ENCODE measurements at places on chromosomes 2 and 18.

GRCh38 chr2:46171996-46172546 is 125.1 kb upstream of the EPAS1 start:
- no peak for DNase-seq

- DNase-seq = no peak
Measured at GRCh38 chr2:26530696-26531095, 52.8 kb upstream of the OTOF start.

GRCh38 chr2:241764275-241765241 is 12.1 kb upstream of the GAL3ST2 start:
- DNase-seq = no peak

GRCh38 chr2:10785260-10785659 is 27.3 kb downstream of the PDIA6 start:
- DNase-seq = no peak

- DNase-seq = no peak
Measured at GRCh38 chr18:9914334-9914583, 443 bp downstream of the VAPA start.

DNA sequence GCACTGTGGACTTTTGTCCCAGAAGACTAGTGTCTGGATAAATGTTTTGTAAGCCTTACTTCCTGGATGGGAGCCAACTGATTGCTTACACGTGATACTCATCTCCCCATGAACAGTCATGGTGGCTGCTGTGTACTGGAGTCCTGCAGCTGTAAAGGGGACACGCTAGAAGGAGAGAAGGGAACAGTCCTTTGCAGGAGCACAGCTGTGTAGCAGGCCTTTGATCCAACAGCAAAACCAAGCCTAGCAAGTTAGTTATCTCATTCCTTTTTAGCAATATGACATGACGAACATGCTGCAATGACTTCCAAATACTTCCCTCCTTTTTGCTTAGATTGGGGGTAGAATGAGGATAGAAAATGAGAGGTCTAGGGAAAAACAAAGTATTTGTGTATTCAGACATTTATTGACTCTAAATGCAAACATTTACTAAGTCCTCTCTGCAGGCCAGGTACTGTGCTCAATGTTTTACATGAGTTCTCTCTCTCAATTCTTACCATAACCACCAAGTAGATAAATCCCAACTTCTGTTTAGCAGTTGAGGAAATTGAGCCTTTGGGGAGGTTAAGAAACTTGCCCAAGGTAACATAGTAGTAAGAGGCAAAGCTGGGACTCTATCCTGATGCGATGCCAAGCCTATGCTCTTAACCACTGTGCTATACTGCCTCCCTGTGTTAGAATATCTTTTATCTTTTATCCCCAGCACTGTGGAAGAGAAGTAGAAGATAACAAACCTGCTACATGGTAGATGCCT is 55.4 kb upstream of the CD28 start:
- DNase-seq = no peak

DNA sequence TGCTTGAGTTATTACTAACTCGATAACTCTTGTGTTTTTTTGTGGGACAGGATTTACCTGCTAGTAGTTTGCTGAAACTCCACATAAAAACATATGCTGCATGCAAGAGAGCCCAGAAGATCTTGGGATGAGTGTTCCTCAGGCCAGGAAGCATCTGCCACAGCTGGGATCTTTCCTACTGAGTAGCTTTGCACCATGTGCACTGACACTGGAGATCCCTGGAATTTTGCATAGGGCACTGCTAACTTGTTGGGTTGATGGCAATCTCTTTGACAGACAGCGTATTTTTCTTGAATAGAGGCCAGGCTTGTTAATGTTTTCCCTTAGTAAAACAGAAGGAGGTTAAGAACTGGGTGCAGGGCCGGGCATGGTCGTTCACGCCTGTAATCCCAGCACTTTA is 808 bp upstream of the SERPINB11 start:
- no peak for DNase-seq

DNA sequence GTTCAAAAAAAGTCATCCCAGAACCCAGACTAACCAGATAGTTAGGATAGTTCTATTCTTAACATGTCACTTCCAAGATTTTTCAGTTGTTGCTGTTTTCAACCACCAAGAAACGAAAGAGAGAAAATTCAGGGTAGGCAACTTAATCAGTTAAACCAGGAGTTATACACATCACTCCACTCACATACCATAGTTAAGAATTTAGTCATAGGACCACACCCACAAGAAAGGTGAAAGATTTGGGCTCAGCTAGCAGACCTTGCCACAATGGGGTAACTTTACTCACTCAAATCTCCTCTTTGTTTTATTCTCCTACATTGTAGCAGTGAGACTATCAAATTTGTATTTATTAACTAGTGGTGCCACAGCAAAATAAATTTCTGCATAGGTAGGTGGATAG is 473.6 kb downstream of the NUP35 start:
- no peak for DNase-seq

- no peak for DNase-seq
Measured at GRCh38 chr18:34493566-34494358, 216.3 kb upstream of the DTNA start.

- DNase-seq = no peak
Measured at GRCh38 chr18:10354241-10354811, 100.1 kb upstream of the APCDD1 start.

- peak; percentile 14 for DNase-seq
Measured at GRCh38 chr2:179021258-179021657, 28.7 kb downstream of the CCDC141 start.

GRCh38 chr18:8529609-8530008 is 79.6 kb upstream of the RAB12 start:
- no peak for DNase-seq

GRCh38 chr18:58863539-58864145 is 1.0 kb upstream of the ZNF532 start:
- DNase-seq = peak; percentile 26

GRCh38 chr2:129319422-129319717 is 660.1 kb upstream of the RAB6C start:
- DNase-seq = no peak

DNA sequence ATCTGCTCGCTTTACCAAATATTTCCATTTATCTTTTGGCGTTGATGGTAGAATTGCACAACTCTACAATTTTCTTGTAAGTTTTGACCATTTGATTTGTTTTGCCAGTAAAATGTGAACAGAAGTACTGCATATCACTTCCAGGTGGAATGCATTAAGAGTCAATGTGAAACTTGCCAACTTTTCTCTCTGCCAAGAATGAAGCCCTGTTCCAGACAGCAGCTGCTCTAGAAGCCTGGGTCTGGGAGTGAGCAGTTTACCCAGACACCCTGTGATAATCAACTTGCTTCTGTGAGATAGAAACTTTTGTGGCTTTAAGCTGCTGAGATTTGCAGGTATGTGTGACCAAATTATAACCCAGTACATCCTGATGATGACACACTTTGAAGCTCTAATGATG is 115.9 kb upstream of the SYT4 start:
- DNase-seq = no peak

DNA sequence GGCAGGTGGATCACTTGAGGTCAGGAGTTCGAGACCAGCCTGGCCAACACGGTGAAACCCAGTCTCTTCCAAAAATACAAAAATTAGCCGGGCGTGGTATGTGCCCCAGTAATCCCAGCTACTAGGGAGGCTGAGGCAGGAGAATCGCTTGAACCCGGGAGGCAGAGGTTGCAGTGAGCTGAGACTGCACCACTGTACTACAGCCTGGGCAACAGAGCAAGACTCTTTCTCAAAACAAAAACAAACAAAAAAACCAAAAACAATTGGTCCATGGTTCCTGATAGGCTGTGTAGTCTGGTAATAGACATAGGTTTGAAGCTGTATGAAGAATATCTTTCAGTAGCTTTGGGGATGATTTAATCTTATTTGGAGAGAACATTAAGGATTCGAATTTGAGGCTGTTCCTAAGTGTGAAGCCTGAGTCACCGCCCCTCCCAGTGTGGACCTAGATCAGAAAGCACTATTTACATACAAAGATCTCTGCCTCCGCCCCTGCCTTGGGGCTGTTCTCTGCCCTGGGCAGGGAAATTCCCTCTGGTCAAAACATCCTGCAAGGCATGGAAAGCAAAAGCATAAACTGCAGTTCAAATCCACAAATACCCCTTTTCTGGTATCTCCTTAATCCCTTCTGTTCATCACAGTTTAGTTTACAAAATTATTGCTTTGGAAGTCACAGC is 52.8 kb upstream of the PMAIP1 start:
- DNase-seq = peak; percentile 65

DNA sequence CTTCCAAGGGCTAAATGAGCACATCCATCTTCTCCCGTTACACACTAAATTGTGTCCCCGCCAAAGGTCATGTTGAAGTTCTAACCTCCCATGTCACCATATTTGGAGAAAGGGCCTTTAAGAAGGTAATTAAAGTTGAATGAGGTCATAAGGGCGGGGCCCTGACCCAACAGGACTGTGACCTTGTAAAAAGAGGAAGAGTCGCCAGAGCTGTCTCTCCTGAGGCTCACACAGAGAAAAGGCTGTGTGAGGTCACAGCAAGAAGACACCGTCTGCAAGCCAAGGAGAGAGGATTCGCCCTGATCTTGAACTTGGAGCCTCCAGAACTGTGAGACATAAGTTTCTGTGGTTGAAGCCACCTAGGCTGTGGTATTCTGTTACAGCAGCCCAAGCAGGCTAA is 24.1 kb downstream of the TRABD2A start:
- peak; percentile 13 for DNase-seq

GRCh38 chr2:1741851-1742250 is 2.5 kb downstream of the PXDN start:
- no peak for DNase-seq

GRCh38 chr18:79339094-79339908 is 56.4 kb upstream of the NFATC1 start:
- DNase-seq = no peak

DNA sequence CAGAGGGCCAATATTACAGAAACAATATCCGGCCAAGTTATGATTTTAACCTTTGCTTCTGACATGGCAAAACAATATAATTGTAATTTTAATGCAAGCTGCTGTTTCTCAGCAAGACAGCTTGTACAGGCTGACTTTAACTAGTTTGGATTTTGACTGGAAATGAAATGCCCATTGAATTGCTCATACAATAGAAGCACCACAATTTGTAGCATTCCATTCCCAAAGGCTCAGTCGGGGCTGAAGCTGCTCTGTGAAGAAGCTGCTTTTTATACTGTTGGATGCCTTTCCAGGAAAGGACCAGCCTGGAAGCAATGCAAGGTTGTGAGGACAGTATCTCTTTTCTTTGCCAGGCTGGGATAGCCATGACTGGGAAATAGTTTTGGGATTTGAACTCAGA is 677.0 kb upstream of the FANCL start:
- DNase-seq = no peak

DNA sequence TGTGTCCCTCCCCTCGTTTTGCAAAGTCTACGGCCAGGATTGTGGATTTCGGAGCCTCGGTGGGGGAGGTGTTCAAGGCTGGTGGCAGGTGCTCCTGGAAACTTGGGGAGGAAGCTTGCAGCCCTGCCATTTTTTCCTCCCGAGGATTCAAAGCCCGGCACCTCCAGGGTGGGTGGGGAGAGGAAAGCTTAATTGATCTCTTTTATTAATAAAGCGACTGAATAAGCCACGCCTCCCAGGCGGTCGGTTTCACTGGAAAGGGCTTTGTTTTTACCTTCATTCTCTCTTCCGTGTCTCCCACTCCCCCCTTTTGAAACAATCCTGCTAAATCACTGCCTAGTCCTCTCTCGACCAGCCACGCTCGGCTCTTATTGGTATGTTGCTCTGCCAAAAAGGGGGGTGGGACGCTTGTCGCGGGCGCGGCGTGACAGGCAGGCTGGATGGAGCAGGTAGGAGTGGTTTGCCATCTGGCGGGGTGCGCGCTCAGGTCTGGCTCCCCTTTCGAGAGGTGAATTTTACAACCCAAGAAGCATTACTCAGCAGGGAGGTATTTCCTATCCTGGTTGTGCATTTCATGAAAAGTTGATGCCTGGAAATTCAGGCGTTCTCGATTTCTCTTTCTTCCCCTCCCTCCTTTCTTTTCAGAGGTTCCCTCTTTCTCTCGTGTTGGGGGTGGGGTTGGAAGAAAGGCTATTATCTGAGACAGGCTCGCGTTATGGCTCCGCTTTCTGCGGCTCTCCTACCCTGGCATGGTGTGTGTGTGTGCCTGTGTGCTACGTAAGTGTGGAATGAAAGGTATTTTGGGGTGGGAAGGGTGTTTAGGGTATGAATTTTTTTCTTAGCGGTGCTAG is 1.4 kb downstream of the NEDD4L start:
- DNase-seq = peak; percentile 20

- DNase-seq = no peak
Measured at GRCh38 chr2:222364285-222364895, 60.0 kb upstream of the SGPP2 start.

DNA sequence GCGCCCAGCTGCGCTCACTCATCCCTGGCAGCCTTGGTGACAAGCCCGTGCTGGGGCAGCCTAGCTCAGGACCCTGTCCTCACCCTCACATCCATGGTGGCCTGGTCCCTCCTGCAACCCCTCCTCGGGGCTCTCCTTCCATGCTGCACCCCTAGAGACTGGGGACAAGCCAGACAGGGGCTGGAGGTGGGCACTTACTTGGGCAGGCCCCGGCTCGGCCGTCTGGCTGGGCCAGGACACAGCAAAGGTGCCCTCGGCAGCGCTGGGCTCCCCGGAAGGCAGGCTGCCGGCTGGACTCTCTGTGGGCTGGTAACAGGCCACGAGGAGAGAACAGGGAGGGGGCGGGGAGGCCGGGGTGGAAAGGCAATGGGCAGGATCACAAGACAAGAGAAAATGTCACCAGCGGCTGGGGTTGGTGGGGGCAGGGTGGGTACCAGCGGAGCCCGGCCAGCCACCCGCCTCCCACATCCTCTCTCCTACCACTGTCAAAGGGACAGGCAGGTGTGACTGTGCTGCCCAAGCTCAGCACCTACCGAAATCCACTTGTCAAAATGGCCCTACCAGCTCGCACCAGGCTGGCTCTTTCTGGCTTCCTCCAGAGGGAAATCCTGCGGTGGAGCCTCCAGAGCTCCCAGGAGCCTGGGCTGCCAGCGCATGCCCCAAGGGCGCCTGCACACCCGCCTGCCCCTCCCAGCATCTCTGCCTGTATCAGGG is 54.7 kb downstream of the BIN1 start:
- DNase-seq = no peak

GRCh38 chr18:57208047-57208446 is 61.2 kb downstream of the BOD1L2 start:
- no peak for DNase-seq
